Right ventricle myocardium inferior (tissue), 1 donor: ENCODE measurements at places on chromosomes 3 and 15.
A peak's percentile ranks its signal among the peaks of the same experiment; 100 is the strongest.

DNA sequence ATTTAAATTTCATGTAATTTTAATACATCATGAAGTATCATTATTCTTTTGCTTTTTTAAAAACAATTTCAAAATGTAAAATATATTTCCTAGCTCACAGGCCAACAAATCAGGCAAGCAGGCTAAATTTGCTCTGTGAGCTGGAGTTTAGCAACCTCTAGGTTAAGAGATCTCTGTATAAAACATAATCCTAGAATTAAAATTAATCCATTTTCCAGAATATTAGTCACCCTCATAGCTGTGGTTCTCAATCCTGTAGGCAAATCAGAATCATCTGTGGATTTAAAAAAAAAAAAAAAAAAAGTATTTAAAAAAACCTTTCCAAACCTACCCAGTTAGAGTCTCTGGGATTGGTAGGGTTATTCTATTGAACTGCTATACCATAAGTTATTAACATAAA is 209.7 kb downstream of the MINAR1 start:
- DNase-seq, result no peak

DNA sequence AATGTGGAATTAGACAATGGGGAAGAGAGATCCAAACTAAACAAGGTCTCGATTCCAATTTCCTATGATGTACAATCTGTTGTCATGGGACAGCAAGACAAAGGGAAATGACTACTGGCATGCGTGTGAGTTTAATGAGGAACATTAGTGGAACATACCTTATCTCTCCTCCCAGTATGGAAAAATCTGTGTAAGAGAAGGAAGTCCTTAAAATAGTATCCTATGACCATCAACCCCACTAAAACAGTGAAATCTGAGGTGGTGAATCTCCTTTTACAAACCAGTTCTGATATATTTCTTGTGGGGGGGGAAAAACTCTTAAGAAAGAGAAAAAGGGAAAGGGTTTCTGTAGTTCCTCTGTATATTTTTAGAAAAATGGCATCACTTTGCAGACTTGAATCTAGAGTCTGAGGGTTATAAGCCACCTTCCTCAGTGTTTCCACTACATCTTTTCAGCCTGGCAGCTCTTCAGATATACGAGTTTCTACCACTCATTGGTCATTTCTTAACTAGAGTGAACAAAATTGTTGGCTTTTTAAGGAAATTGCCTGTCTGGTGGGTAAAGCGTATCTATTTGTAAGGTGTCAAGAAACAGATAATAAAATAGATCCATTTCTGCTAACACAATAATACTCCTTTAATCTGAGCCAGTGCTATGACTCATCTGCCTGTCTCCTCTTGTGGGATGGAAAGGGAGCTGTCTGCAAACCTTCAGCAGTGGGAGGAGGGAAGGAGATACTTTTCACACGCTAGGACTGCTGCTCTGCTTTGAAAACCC is 3.0 kb upstream of the TNFAIP8L3 start:
- DNase-seq, result no peak

- DNase-seq, result no peak
Observed at GRCh38 chr15:87661454-87662355, 594.8 kb downstream of the NTRK3 start.

DNA sequence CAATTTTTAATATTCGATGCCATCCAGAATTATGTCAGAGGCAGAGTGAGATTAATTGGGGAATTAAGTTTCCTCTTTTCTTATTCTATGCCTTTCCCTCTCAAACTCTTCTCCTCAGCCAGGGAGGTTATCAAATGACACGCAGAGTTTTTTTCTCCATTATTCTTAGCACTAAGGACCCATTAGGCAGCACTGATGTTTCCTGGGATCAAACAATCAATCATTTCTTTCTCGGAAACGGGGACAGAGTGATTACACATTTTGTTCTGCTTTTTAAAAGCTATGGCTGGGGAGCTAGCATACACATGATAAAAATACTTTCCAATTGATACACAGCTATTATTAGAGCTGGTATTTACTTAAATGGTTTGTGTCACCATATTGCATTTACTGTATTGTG is 35.3 kb upstream of the PSMD6 start:
- no peak for DNase-seq

DNA sequence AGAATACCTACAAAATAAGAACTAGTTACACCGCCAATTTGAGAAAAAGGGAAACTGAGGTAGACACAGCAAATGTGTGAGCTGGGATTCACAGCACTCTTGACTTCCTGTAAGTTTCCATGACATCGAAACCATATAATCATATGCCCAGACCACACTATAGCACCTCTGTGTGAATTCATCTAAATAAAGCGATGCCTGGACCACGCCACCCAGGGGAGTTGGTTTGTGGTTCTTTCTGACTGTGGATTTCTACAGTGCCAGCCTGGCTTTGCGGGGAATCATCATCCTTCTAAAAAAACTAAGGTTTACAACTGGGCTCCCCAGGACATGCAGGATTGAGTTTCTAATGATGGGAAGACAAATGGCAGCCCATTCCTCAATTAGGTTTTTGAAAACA is 23.5 kb upstream of the CA12 start:
- DNase-seq, result no peak

GRCh38 chr15:47383801-47384200 is 333.5 kb upstream of the SEMA6D start:
- DNase-seq, result no peak

DNA sequence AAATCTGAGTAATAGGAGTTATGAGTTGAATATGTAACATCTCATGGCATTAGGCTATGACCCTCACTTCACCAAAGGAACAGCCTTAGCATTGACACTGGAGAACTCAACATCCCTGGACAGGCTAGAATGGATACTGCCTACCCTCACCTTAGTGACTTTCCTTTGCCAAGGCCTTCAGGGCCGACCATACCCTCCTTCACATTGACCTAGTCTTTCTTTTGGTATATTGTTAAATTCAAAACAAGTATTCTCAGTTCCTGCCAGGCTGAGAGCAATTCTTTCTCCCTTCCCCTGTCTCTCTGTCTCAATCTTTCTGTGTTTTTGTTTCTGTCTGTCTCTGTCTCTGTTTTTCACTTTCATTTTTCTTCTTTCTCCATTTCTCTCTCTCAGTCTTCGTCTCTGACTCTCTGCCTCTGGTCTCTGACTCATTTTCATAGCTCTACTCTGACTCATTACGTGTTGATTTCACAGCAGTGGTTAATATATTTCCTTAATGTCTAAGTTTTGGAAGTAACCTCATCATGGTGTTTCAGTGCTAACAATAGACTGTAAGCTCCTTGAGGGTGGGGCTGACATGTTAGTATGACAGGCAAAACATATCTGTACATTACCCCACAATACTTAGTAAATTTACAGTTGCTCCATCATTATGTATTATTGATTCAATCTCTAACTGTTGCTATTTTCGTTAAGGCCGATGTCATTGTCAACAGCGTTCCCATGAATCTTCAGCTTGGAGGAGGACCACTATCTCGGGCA is 32.5 kb downstream of the PARP15 start:
- DNase-seq, result no peak

DNA sequence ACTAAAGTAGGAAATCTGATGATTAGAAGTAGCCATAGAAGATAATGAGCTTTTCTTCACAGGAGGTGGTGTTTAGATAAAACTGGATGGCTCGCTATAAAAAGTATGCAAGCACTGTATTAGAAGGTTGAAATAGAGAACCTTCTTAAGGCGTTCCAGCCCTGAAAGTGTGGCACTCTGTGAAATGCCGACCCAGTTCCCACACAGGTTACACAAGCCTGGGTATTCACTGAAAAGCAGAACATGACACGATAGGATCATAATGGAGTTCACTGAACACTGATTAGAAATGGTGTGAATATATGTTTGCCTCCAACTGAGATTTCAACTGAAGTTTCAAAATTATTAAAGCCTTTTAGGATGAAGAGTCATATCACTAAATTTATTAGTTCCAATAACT is 15.0 kb upstream of the LRRC34 start:
- DNase-seq, result no peak

- no peak for DNase-seq
Observed at GRCh38 chr15:83109532-83109931, 2.1 kb downstream of the TM6SF1 start.

DNA sequence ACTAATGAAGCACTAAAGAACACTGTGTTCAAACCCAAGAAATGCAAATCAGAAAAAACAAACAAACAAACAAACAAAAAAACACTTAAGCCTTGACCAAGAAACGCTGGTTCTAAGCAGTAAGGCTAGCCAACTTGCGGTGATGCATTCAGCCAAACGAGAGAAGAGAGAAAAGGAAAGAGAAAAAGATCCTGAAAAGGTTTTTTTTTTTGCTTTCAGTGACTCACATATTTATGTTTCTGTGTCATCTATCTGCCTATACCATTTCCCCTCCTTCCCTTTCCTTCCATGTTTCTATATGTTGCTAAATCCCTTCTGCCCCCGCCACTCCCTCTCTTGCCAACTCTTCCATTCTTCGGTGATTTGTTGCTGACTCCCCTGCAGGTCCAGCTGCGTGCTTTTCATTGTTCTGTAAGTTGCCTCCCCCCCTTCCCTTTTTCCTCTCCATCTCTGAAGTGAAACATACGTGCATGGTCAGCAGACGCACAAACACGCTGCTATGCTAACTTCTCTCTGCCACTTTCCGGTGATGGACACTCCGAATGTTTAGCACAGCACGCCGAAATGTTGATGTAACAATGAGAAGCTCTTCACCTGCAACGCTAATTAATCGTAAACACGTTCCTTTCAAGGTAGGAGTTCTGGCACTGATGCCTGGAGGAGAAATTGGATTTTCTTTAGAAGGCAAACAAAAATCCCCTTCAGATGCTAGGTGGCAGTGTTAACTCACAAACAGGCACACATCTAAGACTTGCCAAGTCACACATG is 154.4 kb downstream of the TUSC7 start:
- no peak for DNase-seq

GRCh38 chr3:55538158-55538557 is 51.1 kb upstream of the WNT5A start:
- DNase-seq, result no peak

GRCh38 chr3:169147238-169148008 is 516.1 kb downstream of the MECOM start:
- DNase-seq, result peak; percentile 72

GRCh38 chr15:31307270-31308184 is 19.1 kb upstream of the KLF13 start:
- no peak for DNase-seq

DNA sequence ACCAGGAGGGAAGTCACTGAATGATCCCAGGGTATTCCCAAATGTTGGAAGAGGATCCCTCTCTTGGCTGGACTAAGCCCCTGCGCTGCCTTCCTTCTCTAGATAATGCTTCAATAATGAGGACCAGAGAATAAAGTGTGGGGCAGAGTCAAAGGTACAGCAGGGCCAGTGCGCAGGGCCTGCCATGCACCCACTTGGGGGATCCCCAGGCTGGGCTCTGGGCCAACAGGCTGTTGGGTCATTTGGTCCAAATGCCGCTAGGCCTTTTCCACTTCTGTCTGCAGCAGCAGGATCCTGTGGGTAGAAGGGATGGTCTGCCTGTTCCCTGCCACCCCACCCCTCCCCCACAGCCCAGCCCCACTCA is 5.7 kb upstream of the CLK3 start:
- DNase-seq, result no peak

DNA sequence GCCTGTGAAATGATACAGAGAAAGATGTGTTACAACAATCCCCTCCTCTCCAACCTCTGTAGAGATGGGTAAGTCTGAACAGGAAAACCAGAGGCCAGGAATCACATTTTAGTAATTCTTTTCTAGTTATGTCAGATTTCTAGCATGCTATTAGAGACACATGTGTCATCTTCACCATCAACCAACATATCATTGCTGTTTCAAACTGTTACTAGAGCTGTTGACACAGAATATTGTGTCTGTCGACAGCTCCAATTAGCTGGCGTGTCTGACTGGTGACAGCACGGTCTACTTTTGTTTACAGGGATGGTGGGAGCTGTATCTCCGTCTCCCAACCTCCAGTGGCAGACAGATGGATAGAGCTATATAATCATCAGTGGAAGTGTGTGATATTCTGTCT is 393.2 kb downstream of the SOX2 start:
- no peak for DNase-seq

DNA sequence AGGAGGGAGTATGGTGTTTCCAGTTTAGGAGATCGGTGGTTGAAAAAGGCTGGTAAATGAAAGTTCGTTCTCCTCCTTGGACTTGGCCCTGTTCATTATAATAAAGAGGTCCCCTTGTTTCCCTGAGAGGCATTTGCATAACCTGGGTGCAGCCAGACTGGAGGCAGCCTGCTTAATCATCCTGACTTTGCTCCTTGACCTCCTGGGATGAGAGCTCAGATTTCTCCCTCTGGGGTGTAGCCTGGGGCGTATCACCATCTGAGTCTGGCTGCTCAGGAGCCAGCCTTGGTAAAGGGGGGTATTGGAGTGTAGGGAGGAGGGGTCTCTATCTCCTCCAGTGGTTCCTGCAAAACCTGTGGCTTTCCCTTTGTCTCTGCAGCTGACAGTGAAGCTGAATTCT is 21.3 kb upstream of the ACAD9 start:
- DNase-seq, result no peak

- no peak for DNase-seq
Observed at GRCh38 chr3:185722881-185723280, 102.0 kb downstream of the IGF2BP2 start.

GRCh38 chr15:63500265-63501250 is 3.8 kb upstream of the USP3 start:
- no peak for DNase-seq

GRCh38 chr15:31456354-31457060 is 129.9 kb downstream of the KLF13 start:
- DNase-seq, result no peak

DNA sequence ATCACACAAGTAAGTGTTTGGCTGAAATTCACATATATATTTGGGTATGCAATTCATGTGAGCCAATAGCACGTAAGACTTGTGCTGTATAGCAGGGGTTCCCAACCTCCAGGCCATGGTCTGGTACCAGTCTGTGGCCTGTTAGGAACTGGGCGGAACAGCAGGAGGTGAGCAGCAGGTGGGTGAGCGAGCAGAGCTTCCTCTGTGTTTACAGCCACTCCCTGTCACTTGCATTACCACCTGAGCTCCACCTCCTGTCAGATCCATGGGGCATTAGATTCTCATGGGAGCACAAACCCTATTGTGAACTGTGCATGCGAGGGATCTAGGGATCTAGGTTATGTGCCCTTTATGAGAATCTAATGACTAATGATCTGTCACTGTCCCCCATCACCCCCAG is 59.7 kb downstream of the MAP3K13 start:
- DNase-seq, result no peak

DNA sequence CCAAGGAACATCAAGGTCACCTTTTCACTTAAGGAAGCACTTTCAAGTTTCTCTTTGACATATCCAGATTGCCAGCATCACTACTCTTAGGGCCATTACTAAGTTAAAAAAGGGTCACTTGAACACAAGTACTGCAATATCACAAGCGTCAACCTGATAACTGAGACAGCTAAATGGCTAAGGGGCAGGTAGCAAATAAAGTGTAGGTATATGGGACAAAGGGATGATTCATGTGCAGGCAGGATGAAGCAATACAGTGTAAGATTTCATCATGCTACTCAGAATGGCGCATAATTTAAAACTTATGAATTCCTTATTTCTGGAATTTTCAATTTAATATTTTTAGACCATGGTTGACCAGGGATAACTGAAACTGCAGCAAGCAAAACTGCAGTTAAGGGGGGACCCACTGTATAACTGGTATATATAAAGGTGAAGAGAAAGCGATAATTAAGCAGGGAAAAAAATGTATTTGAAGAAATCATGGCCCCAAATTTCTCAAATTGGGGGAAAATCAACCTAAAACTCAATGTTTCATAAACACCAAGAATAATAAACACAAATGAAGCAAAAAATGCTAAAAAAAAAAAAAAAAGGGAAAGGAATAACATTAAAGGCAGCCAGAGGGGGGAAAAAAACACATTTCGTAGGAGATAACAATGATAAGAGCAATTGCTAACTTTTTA is 13.1 kb downstream of the CCR1 start:
- DNase-seq, result no peak

GRCh38 chr3:157499342-157499963 is 3.8 kb downstream of the VEPH1 start:
- peak; percentile 63 for DNase-seq
